ENCODE measurements at places on chromosomes 16 and 17.

DNA sequence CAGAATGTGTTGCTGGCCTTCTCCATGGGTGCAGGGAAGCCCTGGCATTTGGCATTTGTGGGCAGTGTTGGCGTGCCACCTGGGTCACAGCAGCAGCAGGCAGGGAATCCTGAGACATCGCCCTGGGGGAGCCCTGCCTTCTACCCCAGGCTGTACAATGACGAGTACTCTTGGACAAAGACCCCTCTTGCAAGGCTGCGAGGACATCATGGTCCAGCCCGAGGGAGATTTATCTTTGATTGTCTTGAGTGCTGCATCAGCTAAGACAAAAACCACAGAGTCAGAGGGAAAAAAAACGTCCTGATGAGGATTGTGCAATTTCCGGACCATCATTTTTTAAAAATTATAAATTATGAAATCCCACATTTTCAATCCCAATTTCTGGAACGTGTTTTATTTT is 3.7 kb downstream of the CRISPLD2 start:
- DNase-seq: no peak

- peak; percentile 85 for DNase-seq
Measured at GRCh38 chr16:5321930-5322329, 224.3 kb upstream of the EEF2KMT start.

DNA sequence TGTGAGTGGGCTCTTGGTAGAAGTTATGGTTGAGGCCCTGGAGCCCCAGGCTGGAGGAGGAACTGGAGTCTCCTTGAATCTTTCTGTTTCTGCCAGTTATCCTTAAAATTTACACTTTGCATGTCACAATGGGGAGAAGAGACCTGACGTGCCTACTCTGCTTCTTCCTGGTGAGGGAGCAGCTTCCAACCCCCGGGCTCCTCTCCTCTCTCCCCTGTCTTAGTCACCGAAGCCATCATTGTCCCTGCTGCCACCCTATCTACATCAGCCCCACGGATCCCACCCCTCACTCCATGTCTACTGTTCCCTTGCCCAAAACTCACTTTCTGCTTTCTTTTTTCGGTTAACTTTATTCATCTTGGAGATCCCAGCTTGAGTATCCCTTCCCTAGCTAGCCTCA is 17.6 kb downstream of the DNAJA3 start:
- DNase-seq: no peak

DNA sequence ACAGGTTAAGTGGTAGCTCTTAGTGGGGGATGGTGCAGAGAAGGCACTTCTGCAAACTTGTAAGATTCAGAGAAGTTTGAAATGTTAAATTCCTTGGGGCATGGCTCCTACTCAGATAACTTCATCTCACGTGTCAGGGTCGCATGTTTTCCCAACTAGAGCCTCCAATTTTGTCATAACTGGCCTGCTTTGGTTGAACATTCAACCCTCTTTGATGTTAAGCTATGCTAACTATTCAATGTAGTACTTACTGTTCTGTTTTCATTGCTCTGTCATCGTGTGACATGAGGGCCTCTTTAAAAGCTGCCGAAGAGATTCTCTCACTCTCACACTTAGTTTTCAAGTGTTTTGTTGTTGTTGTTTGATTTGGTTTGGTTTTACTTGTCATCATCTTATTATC is 280.8 kb downstream of the CDH11 start:
- DNase-seq: no peak

DNA sequence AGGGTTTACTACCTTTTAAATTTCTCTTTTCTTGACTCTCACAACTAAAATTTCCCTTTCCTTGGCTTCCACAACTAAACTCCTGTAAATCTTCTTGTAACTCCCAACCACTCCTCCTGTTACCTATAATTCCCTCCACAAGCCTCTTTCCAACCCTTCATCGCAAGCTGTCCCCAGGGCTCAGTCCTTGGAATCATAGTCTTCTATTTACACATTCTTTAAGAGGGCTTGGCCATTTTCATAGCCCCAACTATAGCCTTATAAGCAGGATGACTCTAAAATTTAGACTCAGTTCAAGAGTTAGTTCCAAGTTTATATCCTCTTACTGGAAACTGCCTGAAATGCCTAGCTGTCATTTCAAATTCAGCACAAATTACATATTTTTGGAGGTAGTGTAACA is 23.9 kb downstream of the GLG1 start:
- DNase-seq: no peak

DNA sequence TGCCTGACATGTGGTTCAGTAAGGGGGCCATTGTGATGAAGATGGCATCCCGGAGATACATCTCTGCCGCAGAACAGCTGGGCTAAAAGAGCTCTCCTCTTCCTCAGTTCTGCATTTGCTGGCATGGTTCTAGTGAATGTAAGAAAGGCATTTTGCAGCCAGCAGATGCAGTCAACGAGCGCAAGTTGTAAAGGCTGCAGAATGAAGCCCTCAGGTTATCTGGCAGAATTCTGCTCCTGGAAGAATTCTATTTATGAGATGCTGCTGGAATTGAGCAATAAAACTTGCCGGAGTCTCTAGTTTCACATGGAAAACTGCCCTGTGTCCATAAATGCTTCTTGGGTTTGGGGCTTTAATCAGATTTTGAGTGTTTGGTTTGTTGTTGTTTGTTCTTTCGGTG is 176.8 kb upstream of the HSBP1 start:
- DNase-seq: no peak

- DNase-seq: no peak
Measured at GRCh38 chr17:45433159-45433535, 477 bp upstream of the ARHGAP27 start.

- DNase-seq: peak; percentile 56
Measured at GRCh38 chr16:19809121-19809635, 75.5 kb downstream of the GPRC5B start.

DNA sequence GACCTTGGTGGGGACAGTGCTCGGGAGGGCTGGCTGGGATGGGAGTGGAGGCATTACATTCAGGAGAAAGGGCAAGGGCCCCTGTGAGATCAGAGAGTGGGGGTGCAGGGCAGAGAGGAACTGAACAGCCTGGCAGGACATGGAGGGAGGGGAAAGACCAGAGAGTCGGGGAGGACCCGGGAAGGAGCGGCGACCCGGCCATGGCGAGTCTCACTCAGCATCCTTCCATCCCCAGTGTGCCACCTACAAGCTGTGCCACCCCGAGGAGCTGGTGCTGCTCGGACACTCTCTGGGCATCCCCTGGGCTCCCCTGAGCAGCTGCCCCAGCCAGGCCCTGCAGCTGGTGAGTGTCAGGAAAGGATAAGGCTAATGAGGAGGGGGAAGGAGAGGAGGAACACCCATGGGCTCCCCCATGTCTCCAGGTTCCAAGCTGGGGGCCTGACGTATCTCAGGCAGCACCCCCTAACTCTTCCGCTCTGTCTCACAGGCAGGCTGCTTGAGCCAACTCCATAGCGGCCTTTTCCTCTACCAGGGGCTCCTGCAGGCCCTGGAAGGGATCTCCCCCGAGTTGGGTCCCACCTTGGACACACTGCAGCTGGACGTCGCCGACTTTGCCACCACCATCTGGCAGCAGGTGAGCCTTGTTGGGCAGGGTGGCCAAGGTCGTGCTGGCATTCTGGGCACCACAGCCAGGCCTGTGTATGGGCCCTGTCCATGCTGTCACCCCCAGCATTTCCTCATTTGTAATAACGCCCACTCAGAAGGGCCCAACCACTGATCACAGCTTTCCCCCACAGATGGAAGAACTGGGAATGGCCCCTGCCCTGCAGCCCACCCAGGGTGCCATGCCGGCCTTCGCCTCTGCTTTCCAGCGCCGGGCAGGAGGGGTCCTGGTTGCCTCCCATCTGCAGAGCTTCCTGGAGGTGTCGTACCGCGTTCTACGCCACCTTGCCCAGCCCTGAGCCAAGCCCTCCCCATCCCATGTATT is 1.1 kb downstream of the CSF3 start:
- no peak for DNase-seq

DNA sequence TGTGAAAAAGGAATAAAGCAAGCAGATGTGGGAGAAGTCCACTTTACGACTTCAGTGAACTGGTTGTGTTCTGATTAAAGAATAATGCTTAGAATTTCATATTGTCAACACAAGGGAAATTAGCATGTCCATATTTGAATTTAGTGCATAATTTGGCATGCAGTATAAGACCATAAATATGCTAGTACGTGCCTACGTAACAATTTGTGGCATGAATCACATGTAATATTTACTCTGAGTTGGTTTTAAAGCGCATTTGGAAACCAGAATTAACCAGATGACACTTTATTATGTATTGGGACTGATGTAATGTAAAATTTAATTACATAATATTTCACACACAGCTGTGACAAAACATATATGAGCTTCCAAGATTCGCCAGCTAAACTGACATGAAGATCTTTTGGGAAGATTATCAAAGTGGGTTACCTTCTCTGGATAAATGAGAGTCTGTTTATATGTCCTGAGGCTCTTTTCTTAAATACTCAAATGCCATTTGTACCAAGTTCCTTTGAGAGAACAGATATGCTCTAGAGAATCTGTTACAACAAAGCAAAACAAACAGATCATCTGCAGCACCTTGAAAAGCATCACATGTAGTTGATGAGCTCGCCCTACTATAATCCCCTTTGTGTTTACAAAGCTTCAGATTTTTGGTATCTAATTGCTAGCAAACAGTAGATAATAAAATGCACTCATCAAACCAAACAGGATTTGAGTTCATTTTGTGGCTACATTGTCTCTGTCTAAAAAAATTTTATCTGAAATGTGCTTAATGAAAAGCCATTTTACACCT is 1468.6 kb downstream of the CDH11 start:
- DNase-seq: no peak

DNA sequence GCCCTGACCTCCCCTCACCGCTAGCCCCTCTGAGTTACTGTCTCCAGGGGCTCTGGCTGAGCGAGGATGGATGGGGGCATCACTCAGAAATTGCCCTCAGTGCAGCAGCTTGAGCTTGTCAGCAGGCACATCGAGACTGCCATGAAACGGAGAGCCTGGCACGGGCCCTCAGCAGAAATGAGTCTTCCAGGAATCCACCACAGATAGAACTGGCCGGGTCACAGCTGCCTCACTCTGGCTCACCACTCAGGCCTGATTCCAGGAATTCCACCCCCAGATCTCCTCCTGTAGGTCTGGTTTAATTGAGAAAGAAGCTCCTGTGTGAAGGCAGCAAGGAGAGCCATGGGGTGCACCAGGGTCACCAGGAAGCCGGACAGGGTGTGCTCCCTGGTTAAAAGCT is 85.5 kb downstream of the GSG1L start:
- peak; percentile 53 for DNase-seq

DNA sequence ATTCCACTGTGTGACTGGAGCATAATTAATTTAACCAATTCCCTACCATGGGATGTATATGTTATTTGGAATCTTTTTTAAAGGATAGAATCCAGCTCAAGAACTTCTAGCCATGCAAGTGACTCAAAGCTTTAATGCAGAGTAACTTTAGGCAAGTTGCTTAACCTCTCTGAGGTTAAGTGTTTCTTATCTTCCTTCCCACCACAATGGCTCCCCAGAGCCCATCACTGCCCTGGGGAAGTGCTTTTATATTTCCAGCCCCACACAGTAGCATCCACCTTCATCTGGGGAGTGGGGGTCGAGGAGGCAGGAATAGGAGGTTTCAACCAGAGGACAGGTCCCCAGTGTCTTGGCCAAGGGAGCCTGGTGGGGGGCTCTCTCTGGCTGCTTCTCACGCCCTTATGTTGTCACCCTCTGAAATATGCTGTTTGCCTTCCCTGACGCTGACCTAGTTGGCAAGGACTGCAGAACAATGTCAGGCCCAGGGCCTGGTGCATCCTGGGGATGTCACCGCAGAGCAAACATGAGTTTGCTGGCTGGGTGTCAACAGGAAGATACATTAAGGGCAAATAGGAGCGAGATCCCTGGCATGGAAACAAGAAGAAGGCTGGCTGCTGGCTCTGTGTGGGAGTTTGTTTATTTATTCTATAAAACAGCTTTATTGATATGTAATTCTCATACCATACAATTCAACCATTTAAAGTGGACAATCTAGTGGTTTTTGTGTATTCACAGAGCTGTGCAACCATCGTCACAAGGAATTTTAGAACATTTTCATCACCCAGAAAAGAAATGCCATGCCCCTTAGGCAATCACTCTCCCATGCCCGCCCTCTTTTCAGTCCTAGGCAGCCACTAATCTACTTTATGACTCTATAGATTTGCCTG is 46.6 kb upstream of the WSB1 start:
- peak; percentile 66 for DNase-seq

- no peak for DNase-seq
Measured at GRCh38 chr17:9666461-9667050, 21.2 kb downstream of the USP43 start.

GRCh38 chr17:56808503-56808902 is 25.2 kb downstream of the C17orf67 start:
- DNase-seq: no peak

- peak; percentile 15 for DNase-seq
Measured at GRCh38 chr17:50918933-50919296, 52.8 kb upstream of the TOB1 start.

- peak; percentile 85 for DNase-seq
Measured at GRCh38 chr16:8751481-8752311, 45.7 kb downstream of the TMEM186 start.

Data from astrocyte (in vitro differentiated cells and primary cell).